ENCODE measurements at places on chromosomes 5 and 9.

- DNase-seq: no peak
These were observed 23.9 kb downstream of the RORB start for GRCh38 chr9:74521009-74521408.

GRCh38 chr9:69955536-69956355, 87.9 kb upstream of the MAMDC2 start:
- no peak for DNase-seq

GRCh38 chr5:56291079-56291643, 58.0 kb upstream of the ANKRD55 start:
- DNase-seq: no peak

DNA sequence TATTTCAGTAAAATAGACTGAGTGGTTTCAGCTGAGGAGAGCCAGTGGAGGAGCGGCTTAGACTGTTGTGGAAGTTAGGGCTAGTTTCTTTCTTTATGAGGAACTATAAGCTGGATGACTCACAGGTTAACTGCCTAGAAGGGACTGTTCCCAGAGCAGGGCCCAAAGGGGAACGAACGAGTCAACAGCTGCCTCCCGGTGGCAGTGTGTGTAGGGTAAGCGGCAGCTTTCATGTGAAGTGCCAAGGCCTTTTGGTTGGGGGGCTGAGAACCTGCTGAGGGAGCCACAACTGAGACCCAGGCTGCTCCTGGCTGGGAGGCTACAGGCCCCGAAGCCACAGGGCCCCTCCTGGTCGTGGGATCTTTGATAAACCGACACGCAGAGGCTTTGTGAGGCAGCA, 7.0 kb downstream of the SQSTM1 start:
- DNase-seq: no peak

- DNase-seq: no peak
These were observed 211.2 kb downstream of the GADD45G start for GRCh38 chr9:89815903-89816573.

DNA sequence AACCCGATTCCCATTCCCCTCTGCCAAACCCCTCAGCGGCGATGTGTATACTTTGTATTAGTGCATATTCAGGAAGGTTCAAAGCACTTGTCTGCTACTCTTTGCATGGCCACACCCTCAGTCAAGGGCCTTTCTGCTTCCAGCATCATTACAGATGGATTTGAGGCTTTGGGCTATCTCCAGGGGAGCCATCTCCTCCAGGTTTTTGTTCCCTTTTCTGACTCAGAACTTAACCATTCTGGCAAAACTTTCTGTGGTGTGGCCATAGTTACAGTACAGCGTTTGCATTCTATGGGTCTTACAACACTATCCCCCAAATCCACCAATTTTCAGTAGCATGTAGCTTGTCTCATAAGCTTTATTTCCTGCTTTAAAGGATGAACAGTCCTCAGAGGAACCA, 36.0 kb upstream of the SVEP1 start:
- no peak for DNase-seq

GRCh38 chr9:123541411-123541810, 185.4 kb downstream of the CRB2 start:
- DNase-seq: no peak

DNA sequence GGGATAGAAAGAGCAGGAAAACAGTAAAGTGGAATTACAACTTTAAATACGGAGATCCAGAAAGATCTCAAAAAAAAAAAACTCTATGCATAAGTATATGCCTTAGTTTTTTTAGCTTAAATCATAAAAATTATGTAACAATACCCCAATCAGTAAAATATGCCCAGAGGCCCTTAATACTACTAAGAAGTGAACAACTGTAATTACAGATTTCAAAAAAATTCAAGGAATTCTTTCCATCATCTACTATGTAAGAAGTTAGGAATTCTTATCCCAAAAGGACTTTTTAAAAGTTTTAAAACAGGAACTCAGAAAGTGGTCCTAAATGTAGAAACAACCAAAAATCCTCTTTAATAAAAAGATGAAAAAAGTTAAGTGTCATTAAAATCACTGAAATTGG, 111.3 kb downstream of the SSBP2 start:
- no peak for DNase-seq

DNA sequence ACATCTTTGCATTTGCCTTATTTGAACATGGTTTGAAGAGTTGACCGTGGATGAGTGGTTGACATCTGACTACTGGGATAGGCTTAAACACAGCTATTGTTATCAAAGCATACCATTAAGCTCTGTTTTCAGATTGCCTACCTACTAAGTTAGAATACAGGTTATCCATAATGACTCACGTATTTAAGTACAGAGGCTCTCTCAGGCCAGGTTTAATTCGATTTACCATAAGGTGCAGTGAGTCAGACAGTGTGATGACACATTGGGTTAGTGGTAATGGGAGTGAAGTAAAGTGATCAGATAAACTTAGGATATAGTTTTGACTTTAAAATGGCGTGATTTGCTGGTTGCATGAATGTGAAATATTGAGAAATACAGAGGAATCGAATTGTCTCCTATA, 732.0 kb upstream of the CTNND2 start:
- DNase-seq: no peak

DNA sequence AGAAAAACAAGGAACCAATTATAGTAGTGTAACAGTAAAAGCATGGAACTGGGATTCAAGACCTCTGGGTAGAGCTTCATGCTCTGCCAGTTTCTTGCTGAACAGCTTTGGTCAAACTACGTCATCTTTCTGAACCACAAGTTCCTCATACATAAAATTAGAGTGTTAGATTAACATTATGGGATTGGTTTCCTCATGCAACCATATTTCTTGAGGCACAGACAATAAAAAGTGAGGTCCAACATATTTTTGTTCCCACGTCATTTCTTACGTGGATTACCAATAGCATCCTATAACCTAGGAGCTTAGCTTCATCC, 354.8 kb downstream of the TMEM232 start:
- no peak for DNase-seq

- DNase-seq: no peak
These were observed 337.6 kb downstream of the BNC2 start for GRCh38 chr9:16532681-16533450.

DNA sequence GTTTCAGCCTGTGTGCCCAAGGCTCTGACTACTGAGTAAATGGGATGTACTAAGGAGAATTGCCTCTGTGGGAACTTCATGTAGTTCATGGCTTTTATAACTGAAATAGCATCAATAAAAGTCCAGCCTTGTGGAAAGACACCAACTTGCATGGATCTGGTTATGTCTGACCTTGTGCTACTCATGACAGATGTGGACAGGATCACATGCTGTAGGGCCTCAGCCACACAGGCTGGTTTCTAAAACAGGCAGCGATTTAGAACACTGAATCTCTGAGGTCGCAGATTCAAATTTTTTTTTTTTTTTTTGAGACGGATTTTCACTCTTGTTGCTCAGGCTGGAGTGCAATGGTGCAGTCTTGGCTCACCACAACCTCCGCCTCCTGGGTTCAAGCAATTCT, 66.5 kb upstream of the SPIN1 start:
- DNase-seq: no peak

DNA sequence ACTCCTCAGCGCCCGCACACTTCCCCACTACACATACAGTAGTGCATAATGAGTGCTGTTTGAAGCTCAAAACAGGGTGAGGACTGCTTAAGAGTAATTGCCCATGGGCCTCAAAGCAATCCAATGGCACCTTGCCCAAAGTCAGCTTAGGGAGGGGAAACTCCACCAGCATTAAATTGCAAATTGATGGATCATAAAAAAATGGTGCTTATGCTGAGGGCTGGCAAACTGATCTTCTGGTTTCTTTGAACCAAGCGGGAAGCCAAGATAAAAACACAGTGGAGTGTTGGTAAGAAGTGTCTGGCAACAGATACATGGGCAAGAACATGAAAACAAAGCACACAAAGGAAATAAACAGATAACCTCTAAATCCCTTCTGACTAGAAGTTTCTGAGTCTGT, 28.0 kb downstream of the TLE1 start:
- no peak for DNase-seq

GRCh38 chr5:177299697-177300096, 3.8 kb downstream of the RAB24 start:
- no peak for DNase-seq

DNA sequence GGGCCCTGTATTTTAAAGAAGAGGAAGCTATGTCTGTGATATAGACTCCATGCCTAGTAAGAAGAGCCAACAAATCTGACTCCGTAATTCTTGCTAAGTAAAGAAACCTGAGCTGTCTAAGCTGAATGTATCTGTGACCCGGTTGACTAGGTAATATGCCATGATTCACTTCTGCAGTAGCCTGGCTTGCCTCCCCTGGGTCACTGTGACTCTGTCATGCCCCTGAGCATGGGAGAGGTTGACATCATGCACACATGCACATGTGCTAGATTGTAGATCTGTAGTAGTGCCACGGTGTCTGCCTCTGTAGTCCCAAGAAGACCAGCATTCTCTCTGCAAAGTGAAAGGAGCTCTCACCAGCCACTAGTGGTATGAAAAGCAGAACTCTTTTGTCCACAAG, 9.1 kb downstream of the SLC22A5 start:
- no peak for DNase-seq

DNA sequence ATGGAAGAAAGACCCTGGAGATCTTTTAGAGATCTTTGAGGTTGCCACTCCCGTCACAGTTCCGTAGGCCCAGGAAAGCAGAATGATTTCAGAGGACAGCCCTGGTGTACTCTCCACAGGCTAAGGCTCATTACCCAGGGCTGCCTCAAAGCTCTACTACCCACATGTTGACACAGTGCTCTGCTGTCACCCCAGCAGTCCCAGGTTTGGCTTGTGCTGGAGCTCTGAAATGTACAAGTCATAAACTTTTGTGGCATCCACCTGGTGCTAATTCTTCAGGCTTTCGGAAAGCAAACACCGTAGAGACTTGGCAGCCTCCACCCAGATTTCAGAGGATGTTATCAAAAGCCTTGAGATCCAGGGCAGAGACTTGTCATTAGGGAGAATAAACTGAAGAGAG, 136.5 kb downstream of the MTRR start:
- no peak for DNase-seq

- DNase-seq: no peak
These were observed 3.8 kb upstream of the CTNNAL1 start for GRCh38 chr9:109017061-109017460.

DNA sequence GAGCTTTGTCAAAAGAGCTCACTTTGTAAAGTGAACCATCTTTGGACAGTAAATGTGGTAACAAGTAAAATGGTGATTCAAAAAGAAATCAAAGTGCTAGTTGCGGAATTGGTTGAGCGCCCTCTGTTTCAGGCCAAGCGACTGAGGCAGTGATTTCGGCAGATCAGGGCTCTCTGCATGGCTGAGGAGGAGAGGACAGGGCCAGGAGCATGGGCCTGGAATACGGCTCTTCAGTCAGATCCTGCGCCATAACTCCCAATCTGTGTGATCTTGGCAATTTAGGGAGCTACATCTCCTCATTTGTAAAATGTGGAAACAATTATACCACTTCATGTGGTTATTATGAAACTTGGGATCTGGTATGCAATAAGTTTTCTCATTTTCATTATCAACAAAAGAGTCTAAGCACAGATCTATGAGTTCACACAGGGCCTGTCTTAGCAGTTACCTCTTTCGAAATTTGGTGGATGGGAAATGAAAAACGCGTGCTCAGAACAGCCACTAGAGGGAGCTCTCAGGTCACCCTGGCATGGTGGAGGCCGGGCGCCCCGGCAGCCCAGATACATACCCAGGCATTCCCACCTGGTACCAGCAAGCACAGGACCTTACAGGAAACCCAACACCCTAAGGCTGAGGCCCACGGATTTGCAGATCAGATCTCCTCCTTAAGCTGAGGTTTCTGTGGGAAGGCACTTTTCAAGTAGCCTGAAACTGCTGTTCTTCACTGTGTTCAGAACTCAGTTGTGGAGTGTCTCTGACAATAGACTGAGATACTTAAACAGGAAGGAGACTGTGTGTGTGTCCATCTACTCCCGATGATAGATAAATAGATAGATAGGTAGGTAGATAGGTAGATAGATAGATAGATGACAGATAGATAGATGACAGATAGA, 303.7 kb downstream of the RAB3C start:
- DNase-seq: peak; percentile 78

DNA sequence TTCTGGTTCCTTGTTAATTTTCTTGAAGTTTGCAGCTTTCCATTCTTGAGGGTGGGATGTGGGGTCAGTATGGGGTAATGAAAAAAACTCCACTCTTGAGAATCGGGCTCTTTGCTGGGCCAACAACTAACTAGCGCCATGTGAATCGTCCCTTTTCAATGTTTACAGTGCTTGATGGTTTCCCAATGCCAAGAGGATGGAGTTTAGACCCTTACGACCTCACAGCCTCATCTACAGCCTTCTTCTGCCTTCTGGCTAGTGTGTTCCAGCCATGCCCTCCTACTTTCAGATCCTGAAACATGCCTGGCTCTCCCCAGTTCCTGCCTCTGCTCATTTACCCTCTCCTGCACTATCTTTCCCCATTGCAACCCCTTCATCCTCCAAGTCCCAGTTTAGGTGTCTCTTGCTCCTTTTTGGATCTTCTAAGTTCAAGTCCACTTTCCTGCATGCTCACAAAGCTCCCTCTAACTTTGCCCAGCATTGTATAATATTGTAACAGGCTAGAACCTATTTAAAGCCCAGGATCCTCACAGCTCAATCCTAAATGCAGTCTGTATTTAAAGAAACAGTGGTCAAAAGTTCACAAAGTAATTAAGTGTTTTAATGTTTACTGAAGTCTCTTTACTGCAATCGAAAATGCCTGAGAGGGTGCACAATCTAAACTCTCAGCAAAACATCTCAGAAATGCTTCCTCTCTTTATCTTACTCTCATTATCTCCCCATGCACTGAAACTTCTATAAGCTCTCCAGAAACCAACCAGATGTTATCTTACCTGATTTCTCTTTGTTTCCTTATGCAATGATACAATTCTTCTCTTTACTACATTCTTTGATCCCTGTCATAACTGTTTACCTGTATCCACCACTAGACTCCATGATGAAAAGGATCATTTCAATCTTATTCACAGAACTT, 20.6 kb upstream of the CAST start:
- DNase-seq: no peak

DNA sequence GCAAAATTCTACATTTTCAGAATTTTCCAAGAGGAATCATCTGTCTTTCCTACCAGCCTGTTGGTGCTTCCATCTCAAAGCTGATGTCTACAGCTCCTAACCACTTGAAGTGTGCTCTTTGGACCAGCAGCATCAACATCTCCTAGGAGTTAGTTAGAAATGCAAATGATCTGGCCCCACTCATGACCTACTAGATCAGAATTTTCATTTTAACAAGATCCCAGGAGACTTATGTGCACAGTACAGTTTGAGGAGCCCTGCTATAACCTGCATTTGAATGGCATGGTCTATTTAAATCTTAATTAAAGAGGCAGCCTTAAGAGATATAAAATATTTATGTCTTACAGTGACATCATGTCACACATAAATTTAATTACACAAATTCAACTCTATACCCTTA, 33.8 kb downstream of the ITK start:
- DNase-seq: no peak

Data from NCI-H510A treated with DMSO at 0.1 percent for 48 hours (cell line).